ENCODE measurements at places on chromosomes 5 and 9.

- DNase-seq, result no peak
Observed at GRCh38 chr9:35935261-35935660, 22.7 kb downstream of the OR2S2 start.

- no peak for DNase-seq
Observed at GRCh38 chr5:154112255-154112654, 73.5 kb downstream of the MFAP3 start.

DNA sequence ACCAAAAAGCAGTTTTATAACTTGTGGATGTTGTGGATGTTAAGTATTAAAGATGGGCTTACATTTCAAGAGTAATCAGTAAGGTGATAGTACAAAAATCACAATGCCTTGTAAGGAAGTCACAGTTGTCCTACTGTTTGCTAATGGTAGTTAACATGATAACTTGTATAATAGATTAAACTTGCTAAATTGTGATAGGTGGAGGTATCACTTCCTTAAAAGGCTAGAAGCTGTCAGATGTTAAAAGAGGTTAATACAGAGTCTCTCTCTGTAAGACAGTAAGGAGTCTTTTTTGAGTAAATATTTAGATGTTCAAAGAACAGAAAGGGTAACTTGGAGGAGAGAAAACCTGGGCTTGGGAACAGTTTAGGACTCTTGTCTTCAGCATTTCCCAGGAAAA, 14.2 kb upstream of the MACIR start:
- DNase-seq, result no peak

DNA sequence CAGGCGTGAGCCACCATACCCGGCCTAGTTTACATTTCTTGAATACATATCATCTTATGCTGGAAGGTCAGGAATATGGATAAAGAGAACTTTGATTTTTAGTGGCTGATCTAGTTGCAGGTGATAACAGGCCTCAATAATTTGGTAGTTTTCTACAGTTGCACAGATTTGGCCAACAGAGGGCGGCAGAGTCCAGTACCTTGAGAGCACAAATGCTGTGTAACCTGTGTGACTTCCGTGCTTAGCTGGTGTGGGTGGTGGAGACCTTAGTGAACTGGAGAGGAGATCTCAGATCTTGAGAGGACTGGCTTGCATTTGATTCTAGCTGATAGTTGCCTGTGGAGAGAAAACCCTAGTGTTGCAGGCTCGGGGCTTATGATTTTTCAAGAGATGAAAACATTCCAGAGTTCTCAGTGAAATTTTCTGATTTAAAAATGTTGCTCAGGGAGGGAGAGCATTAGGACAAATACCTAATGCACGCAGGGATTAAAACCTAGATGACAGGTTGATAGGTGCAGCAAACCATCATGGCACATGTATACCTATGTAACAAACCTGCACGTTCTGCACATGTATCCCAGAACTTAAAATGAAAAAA, 17.4 kb upstream of the GPR151 start:
- DNase-seq, result peak; percentile 58

DNA sequence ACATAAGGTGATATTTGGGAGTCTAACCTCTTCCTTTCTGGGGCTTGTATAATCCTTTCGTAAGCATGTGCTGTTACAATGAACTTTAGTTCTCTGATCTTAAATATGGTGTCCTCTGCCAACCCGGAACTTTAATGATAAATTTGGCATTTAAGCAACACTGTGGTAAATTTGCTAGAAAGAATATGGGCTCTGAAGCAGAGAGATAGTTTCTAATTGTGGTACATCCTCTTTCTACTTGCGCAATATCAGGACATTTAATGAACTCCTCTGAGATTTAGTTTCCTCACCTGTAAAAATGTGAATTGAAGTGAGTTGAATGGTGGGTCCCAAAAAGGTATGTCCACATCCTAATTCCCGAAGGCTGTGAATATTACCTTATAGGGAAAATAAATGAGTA, 364.7 kb downstream of the CAAP1 start:
- no peak for DNase-seq
